ENCODE measurements at places on chromosomes 2 and 18. TPM values are rescaled to one million over a fixed set of nuclear protein-coding genes. Genes with fewer than 3 reads are reported as not detected.

The DSG1 gene
- not detected for total RNA-seq

The RNF144A gene
- 13.1 TPM for total RNA-seq

The SGO2 gene
- 25.6 TPM for total RNA-seq

The CCNYL1 gene
- 19.2 TPM for total RNA-seq

- no peaks in the 10 kb centered on the region for H3K27me3 ChIP-seq
- no peak overlapping the region for H3K4me3 ChIP-seq
- peaks cover 4% of the 10 kb centered on the region for H3K4me1 ChIP-seq
- DNase-seq: no peak
- H3K36me3 ChIP-seq: no peaks in the 10 kb centered on the region
Measured at GRCh38 chr2:224941960-224942359, 100.3 kb downstream of the DOCK10 start.

The IL36B gene
- total RNA-seq: not detected

DNA sequence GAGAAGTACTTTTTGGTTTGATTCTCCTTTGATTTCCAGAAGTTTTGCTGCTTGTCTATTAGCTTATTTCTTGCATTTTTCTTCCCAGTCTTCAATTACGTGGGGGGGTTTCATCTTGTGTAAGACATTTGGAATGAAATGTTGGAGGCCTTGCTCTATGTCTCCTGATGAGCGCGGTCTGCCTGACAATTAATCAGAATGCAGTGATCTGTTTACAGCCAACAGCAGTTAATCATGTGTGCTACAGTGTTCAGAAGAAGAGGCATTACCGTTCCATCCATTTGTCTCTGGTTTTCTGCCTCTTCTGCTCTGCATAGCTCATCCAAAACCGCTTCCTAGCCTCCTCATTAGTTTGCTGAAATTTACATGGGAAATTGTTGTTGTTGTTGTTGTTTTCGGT is 134.4 kb upstream of the ST6GAL2 start:
- H3K36me3 ChIP-seq: no peaks in the 10 kb centered on the region
- no peak for DNase-seq
- H3K4me3 ChIP-seq: no peak overlapping the region

- H3K4me1 ChIP-seq: peaks cover 5% of the 10 kb centered on the region
- no peak overlapping the region for H3K4me3 ChIP-seq
- H3K36me3 ChIP-seq: no peaks in the 10 kb centered on the region
- H3K27ac ChIP-seq: no peak overlapping the region
- no peak for DNase-seq
Measured at GRCh38 chr2:71934595-71935261, 212.9 kb downstream of the CYP26B1 start.

DNA sequence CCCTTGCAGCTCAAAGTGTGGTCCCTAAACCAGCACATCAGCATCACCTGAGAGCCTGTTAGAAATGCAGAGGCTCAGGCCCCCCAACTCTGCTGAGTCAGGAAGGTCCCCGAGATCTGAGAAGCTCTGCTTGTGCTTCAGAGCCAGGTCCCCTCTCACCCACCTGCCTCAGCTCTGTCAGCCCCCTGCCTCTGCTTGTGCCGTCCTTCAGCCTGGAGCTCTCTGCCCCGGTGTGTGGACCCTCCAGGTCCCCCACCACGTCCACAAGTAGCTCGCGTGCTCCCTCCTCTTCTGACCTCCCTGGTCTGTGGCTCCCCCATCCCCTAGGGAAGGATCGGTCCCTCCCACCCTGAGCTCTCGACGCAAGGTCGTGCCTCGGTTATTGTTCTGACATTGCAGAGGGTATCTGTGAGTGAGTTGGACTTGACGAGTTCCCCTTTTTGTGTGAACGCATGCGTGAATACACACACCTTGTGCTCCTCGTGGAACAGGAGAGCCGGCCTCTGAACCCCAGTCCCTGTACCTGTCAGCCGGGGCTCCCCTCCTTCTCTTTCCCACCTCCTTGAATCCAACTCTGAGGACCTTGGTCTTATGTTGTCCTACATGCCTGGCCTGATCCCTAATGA is 75.5 kb upstream of the TAF1B start:
- H3K27me3 ChIP-seq: no peaks in the 10 kb centered on the region
- H3K4me3 ChIP-seq: no peak overlapping the region
- H3K27ac ChIP-seq: no peak overlapping the region
- H3K36me3 ChIP-seq: no peaks in the 10 kb centered on the region
- H3K4me1 ChIP-seq: peaks cover 22% of the 10 kb centered on the region

The IL1RL2 gene
- total RNA-seq: 0.11 TPM

DNA sequence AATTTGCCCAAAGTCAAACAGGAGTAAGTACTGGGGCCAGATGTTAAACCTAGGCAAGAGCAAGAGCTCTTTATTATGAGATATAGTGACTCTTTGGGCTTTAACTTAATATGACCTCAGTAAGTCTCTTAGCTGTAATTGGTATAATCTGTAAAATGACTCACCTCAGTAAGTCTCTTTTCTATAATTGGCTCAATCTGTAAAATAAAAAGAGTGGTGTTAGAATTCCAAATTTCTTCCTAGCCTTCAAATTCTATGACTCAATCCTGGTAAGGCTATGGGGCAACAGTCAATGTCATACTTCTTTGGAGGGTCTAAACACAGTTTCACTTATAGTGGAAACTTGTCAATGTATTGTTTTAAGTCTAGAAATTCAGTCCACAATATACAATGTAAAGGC is 1608.9 kb upstream of the PIK3C3 start:
- H3K27me3 ChIP-seq: no peaks in the 10 kb centered on the region
- no peak for DNase-seq
- no peaks in the 10 kb centered on the region for H3K36me3 ChIP-seq
- H3K4me1 ChIP-seq: no peaks in the 10 kb centered on the region
- no peak overlapping the region for H3K4me3 ChIP-seq

The UNC80 gene
- total RNA-seq: not detected

The PROM2 gene
- 77.8 TPM for total RNA-seq
